Kasumi-1 (cell line): ENCODE measurements at places on chromosomes 13 and 19.
A peak's percentile ranks its signal among the peaks of the same experiment; 100 is the strongest.

DNA sequence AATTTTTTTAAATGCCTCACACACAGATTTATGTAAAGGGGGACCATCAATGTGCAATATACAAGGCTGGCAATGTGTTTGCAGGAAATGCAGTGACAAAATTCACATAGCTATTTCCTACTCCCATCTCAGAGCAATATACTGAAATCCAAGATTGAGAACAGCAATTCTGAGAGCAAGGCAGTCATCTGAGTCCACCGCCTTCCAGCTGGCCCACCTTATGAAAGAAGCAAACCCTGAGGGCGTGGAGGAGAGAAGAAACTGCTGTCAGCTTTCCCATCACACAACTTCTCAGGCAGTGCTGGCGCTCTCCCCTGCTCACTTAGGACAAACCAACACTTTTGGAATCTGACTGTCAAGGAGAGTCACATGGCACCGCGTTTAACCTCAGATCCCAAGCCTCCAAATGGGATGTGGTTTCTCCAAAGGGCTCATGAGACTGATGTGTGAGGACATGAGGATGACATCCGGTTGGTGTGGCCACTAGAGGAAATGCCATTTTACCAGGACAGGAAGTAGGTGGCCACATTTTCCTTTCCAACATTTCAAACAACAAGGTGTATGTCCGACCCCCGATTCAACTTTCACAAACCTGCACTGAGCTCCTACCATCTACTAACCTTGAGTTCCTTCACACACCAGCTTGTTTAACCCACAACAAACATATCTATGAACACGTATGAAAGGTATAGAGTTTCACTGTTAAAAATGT lies 3.7 kb upstream of the DOCK9 start:
- DNase-seq, result no peak

- no peak for DNase-seq
Measured at GRCh38 chr13:78040205-78040830, 121.7 kb upstream of the EDNRB start.

GRCh38 chr13:79614250-79614918 lies 133.4 kb downstream of the NDFIP2 start:
- no peak for DNase-seq

GRCh38 chr19:34428549-34429285 lies 536 bp downstream of the UBA2 start:
- DNase-seq, result peak; percentile 25

DNA sequence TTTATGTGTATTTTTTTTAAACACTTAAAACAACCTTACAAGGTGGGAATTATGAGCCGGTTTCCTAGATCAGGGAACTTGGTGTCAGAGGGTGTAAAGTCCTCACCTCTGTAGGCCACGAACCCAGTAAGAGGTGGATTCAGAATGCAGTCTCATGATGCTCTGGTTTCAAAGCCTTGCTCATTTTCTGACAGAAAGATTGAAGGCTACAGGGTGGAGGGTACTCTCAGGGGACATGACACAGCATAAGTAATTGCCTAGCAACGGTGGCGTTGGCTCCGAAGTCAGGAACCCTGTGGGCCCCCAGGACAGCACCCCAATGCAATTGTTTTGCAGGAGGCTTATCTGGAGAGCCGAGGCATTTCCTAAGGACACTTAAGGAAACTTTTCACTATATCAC lies 794.7 kb downstream of the EFNB2 start:
- no peak for DNase-seq

- no peak for DNase-seq
Measured at GRCh38 chr13:30751183-30751933, 16.0 kb downstream of the ALOX5AP start.

DNA sequence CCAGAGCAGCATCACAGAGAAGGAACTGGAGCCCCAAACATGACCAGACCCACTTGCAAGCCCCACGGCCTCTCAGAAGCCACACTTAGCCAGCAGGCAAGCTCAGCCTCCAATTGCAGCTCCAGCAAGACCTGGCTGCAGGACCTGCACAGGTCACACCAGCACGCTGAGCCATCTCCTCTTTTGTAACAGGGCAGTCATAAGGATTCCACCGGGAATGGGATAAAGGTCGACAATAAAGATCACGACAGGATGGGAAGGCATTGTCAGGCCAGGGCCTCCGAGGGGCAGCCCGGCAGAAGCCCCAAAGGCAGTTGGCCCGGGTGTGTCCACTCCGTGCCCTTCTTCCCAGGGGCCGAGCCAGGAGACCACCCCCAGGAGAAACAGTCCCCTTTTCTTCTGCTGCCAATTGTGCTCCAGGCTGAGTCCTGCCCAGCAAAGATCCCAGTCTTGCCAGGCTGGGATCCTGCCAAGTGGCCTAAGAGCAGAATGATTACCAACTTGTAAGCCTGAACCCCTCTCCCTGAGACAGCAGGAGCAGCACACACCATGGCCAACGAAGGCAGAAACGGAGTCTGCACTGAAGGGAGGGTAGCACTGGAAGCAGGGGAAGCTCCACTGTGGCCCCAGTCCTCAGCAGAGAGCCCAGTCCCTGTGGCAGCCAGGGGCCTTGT lies 12.5 kb downstream of the PEPD start:
- DNase-seq, result no peak

GRCh38 chr19:22606212-22606553 lies 27.9 kb upstream of the ZNF492 start:
- no peak for DNase-seq

GRCh38 chr13:76116751-76117360 lies 480.7 kb downstream of the LMO7 start:
- DNase-seq, result no peak

- DNase-seq, result no peak
Measured at GRCh38 chr13:45928843-45929242, 77.3 kb upstream of the SIAH3 start.

DNA sequence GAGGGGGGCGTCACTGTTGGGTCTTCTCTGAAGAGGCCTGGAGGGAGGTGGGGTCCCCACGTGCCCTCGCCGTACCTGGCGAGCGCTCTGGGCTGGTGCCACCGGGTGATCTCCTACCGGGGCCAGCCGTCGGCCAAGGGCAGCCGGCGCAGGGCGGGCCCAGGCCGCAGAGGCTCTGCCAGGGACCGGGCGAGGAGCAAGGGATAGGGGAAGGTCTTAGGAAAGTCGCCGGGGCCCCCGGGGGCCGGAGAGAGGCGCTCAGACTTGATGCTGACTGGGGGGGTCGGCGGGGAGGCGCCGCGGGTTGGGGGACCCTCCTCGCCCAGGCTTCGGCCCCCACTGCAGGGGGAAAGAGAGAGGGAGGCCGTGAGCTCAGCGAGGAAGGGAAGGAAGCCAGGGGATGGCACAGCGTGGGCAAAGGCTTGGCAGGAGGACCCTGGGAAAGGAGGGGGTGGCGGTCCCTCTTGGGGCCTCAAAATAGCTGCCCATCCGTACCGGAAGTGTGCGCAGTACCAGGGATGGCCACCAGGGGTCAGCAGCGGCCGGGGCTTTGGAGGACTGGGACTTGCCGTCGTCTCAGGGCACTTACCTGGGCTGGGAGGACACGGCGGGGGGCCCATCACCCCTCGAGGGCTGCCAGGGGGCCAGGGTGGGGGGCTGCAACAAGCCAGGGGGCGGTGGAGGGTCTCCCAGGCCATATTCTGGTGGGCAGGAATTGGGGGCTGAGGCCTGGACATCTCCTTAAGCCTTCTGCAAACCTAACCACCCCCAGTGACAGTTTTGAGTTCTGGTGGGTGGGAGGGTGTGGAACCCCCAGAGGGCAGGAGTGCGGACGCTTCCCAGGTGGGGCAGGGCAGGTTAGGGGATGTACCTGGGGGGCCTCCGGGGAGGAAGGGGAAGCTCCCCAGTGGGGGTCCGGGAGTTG lies 7.7 kb upstream of the TMEM161A start:
- peak; percentile 21 for DNase-seq

DNA sequence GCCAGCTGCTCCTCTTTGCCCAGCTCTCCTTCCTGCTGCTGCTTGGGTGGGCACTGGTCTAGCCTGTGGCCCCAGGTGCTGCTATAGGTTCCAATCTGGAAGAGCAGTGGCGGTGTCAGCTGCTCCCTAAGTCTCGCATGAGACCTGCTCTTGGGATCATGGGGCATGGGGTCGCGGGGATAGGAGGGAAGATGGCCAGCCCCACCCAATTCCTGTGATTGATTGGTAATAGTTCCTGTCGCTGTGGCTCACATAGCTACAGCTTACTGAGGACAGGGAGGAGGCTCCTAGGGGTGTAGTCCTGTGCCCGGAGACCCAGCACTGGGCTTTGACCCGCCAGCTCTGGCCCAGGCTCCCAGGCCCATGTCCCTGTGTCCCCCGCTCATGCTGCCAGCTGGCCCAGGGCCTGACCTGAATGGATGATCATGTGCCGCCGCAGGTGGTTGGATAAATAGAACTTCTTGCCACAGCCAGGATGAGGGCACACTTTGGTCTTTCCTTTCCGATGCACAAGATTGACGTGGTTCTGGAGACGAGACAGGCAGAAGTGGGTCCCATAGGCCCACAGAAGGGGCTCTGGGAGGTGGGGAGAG lies 4.5 kb upstream of the ELAVL3 start:
- DNase-seq, result no peak
